Activated CD4-positive, CD25-positive, alpha-beta regulatory T cell treated with anti-CD3 and anti-CD28 coated beads, Interleukin-2, amount 50 U/mL, for 72 hours (primary cell): ENCODE measurements at places on chromosomes 5 and 9.

GRCh38 chr9:115104908-115105307 lies 13.0 kb downstream of the TNC start:
- no peak for DNase-seq

GRCh38 chr9:134531220-134531970 lies 110.2 kb upstream of the COL5A1 start:
- no peak for DNase-seq

GRCh38 chr5:21806943-21807342 lies 1046.2 kb downstream of the CDH12 start:
- DNase-seq = no peak

DNA sequence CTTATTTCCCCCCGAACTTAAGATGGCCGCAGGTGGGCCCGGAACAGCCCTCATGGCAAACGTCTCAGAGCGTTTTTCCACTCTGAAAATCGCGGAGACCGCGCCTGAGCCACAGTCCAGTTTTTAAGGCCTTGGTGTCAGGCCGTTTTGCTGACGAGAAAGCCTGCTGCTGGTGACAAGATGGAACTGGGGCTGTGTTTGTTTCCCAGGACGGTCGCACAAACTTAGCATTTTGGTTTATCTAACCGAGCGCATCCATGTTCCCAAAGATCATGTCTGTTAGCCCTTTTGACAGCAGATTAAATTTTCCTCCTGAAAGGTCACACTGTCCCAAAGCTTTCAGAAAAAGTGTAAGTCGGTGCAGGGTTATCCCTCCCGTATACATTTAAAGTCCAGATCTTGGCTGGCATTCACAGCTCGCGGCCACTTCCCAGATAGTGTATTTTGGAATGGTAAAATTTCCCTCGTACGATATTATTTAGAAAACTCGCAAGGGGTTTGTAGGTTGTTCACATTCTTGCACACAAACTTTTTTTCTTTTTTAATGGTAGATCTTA lies 812 bp downstream of the SREK1 start:
- DNase-seq = no peak

DNA sequence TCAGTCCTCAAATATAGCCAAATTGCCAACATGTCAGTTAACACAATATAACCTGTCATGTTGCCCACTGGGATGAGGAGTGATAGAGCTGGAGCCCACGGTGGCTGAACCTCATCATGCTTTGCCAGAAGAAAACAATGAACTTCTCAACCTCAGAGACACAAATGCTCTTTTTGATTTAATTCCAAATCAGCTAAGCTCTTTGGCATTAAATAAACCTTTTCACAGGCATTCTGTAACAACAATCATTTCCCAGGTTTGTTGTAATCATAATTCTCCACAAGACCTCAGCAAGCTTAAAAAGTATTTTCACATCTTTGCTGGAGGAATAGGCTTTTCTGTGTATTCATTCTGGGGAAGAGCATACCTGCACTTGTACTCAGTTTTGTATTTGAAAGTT lies 830.9 kb downstream of the MAT2B start:
- no peak for DNase-seq

GRCh38 chr9:77926371-77926878 lies 105.2 kb downstream of the GNAQ start:
- no peak for DNase-seq
